ENCODE measurements at places on chromosomes 4 and X. TPM values are rescaled to one million over a fixed set of nuclear protein-coding genes. Genes with fewer than 3 reads are reported as not detected.

The SLC10A7 gene
- polyA plus RNA-seq: 13.2 TPM

DNA sequence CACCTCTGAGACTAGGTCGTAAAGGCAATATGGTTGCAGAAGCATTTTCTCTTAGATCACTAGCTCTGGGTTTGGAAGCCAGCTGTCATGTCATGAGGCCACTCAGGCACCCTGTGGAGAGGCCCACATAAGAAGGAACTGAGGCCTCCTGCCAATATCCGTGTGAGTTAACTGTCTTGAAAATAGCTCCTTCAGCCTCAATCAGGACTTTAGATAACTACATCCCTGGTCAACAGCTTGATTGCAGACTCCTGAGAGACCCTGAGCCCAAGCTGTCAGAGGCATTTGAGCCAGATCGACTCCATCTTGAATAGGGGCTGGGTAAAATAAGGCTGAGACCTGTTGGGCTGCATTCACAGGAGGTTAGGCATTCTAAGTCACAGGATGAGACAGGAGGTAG lies 15.1 kb upstream of the REPS2 start:
- DNase-seq: no peak

GRCh38 chr4:89682808-89683207 lies 154.2 kb downstream of the SNCA start:
- no peak for DNase-seq

The HELT gene
- polyA plus RNA-seq: not detected

DNA sequence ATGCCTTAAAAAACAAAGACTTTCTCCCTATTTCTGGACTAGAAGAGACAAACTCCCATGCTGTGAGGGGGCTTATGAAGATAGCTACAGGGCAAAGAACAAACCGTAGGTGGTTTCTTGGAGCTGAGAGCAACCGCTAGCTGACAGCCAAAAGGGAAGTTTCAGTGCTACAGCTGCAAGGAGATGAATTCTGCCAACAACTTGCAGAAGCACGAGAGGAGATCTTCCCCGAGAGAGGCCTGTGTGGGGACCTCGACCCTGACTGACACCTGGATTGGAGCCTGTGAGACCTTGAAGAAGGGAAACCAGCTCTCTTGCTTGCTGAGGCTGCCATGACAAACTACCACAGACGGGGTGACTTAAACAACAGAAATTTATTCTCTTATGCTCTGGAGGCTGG lies 183.8 kb upstream of the VCX3A start:
- DNase-seq: no peak

The AFAP1 gene
- 20.5 TPM for polyA plus RNA-seq

DNA sequence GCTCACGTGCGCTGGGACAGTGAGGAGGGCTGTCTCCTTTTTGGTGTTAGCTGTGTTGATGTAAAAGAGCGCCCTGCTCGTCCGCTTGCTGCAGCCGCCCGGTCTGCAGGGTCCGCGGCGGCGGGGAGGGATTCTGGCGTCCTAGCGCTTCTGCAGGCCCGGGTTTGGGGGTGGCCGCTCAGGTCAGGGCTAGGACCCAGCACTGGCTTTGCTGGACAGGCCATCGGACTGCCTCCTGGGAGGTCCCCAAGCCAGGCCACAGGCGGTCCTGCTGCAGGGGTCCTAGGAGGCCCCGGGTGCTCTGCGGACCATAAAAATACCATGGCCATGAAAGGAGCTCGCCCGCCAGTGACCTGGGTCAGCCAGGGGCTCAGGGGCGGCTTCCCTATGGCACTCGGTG lies 308.7 kb downstream of the DCTD start:
- no peak for DNase-seq

GRCh38 chr4:180150818-180151217 lies 2092.4 kb upstream of the TENM3 start:
- no peak for DNase-seq

The IL3RA gene
- 11.0 TPM for polyA plus RNA-seq

DNA sequence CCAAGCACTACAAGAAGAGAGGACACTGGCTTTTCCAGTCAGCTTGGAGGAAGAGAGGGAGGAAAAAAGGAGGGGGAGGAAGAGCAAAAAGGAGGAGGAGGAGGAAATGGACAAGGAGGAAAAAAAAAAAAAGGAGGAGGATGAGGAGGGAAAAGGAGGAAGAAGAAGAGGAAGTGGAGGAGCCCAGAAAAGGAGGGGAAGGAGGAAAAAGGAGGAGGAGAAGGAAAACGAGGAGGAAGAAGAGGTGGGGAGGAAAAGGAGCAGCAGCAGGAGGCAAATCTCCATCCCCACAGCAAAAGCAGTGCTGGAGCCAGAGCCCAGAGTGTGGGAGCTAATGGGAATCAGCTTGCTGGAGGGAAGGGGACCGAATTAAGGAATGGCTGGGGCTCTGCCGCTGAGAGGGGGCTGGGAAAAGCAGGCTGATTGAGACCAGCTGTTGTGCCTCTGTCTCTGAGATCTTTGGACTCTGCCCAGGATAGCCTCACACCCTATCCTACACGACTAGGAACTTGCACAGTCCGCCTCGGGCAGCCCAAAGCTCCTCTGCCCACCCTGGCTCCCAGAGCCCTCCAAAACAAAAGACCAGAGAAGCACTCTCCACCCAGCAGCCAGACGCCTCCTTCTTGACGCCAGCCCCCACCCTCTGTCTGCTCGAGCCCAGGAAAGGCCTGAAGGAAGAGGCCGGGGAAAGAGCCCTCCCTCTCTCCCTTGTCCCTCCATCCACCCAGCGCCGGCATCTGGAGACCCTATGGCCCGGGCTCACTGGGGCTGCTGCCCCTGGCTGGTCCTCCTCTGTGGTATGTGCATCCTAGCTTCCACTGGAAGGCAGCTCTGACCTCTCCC lies at the start of gene XPNPEP2:
XPNPEP2 (plus strand) TSS at position 514 of the 843 bp plus-strand sequence; CDS start at position 749, 235 bp downstream.
- peak; percentile 38 for DNase-seq

GRCh38 chr4:85243857-85244256 lies 231.1 kb upstream of the ARHGAP24 start:
- DNase-seq: no peak

The MAML3 gene
- polyA plus RNA-seq: 16.8 TPM

DNA sequence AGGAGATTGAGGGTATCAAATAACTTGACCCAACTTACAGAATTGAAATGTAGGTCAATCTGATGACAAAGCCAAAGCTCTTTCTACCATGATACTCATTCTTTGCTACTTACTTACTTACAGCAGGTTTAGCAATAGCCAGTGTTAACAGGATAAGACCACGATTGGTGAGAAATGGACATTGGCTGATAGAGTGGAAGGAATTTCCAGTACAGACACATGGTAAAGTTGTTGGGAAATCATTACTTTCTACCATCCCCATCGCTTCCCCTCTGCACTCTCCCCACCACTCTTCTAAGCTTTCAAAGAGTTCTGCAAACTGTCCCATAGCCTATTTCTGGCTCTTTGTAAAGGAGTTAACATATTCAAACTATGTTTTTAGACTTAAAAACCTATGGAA lies 119.7 kb downstream of the CHRNA9 start:
- DNase-seq: no peak

- DNase-seq: no peak
Observed at GRCh38 chr4:93368968-93369367, 459.6 kb upstream of the ATOH1 start.

- no peak for DNase-seq
Observed at GRCh38 chrX:132590350-132591026, 101.7 kb upstream of the MBNL3 start.
